SK-N-MC (cell line): ENCODE measurements at places on chromosomes 13 and 19.

GRCh38 chr19:6056801-6057650 lies 53.3 kb downstream of the RFX2 start:
- no peak for DNase-seq

- no peak for DNase-seq
Measured at GRCh38 chr19:45995715-45996385, 583 bp downstream of the CCDC61 start.

DNA sequence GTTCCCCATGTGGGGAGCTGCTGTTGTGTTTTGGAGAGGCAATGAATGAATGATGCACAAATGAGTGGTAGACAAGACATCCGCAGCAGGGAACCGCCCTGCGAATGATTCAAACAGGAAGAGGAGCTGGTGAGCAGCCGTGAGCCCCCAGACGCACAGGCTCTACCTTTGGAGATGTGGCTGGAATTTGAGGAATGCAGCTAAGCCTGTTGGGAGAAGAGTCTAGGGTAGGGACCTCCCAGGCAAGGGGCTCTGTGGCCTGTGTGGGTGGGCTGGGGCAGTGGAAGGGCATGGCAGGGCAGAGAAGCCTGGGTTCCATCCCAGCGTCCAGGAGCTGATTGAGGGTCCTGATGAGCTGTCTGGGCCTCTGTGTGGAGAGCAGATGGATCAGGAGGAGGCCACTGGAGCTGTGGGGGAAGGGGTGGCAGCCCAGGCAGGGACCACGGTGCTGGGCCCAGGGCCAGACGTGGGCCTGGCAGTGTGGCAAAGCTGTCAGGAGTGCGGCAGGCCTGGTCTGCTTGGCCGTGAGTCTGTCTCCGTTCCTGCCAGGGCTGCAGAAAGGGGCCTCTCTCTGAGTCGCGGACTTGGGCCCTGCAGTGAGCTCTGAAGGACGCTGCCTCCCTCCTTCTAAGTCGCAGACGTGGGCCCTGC lies 41.8 kb upstream of the DCUN1D2 start:
- no peak for DNase-seq

DNA sequence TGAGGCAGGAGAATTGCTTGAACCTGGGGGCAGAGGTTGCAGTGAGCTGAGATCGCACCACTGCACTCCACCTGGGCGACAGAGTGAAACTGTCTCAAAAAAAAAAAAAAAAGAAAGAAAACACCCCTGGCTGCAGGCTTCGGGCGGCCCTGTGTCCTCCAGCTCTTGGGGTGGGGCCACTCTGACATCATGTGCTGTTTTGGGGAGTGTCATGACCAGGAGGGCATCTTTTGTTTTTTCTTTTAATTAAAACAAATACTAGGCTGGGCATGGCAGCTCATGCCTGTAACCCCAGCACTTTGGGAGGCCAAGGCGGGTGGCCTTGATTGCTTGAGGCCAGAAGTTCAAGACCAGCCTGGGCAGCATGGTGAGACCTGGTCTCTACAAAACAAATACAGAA lies 52.1 kb downstream of the KDM4B start:
- no peak for DNase-seq

- DNase-seq: no peak
Measured at GRCh38 chr13:56735537-56735942, 405.2 kb upstream of the PRR20A start.

DNA sequence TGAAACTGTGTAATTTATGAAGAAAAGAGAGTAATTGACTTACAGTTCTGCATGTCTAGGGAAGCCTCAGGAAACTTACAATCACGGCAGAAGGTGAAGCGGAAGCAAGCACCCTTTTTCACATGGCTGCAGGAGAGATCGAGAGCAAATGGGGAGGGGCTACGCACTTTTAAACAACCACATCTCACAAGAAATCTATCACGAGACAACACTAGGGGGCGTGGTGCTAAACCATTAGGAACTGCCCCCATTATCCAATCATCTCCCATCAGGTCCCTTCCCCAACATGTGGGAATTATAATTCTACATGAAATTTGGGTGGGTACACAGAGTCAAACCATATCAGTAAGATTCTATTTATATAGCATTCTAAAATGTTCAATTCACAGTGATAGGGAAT lies 114.8 kb upstream of the TRPC4 start:
- no peak for DNase-seq

- DNase-seq: no peak
Measured at GRCh38 chr13:88417801-88418200, 746.6 kb downstream of the SLITRK5 start.

DNA sequence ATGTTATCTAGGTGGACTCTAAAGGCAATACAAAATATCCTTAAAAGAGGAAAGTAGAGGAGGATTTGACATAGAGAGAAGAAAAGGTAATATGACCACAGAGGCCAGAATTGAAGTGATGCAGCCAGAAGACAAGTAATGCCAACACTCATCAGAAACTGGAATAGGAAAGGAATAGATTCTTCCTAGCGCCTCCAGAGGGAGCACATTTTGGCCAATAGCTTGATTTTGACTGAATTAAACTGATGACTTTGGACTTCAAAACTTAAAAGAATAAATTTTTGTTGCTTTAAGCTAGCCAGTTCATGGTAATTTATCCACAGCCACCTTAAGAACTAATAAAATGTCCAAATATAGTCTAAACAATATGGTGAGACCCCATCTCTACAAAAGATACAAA lies 1921.9 kb downstream of the OLFM4 start:
- DNase-seq: no peak

DNA sequence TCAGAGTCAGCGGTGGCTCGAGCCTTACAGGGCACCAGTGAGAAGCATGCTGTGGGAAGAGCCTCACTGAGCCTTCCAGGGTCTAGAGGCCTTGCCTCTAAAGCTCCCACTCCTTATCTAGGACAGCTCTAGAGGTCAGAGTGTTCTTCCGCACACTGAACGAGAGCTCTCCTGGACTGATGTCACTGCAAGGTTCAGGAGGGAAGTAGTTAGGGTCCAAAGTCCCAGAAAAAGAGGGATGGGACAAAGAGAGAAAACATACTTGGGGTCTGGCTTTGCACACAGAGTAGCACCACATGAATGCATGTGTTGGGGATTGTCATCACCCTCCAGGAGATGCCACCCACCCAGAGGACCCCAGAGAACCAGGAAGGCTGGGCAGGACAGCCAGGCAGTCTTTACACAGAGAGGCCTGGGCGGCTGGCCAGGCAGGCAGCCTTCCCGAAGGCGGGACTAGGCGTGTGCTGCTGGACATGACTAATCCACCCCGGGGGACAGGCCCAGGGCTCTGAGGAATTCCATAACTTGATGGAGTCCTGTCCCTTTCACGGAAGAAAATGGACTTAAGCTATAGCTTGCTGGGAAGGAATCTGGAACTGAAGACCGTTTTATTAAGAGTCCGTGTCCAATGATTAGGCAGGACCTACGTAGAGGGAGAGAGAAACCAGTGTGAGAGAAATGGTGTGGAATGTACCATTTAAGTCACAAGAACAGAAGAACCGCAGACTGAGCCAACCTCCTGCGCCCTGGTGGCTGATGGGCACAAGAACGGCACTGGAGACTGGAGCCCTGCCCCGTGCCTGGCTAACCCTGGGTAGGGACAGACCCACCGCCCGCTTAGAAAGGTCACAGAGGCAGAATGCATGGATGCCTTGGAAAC lies 16.6 kb upstream of the EPHX3 start:
- DNase-seq: no peak

GRCh38 chr19:3708207-3708931 lies at the start of gene TJP3:
Gene TJP3 (plus strand): TSS chr19:3708384. CDS start chr19:3728433, 20,049 bp downstream.
- DNase-seq: no peak

DNA sequence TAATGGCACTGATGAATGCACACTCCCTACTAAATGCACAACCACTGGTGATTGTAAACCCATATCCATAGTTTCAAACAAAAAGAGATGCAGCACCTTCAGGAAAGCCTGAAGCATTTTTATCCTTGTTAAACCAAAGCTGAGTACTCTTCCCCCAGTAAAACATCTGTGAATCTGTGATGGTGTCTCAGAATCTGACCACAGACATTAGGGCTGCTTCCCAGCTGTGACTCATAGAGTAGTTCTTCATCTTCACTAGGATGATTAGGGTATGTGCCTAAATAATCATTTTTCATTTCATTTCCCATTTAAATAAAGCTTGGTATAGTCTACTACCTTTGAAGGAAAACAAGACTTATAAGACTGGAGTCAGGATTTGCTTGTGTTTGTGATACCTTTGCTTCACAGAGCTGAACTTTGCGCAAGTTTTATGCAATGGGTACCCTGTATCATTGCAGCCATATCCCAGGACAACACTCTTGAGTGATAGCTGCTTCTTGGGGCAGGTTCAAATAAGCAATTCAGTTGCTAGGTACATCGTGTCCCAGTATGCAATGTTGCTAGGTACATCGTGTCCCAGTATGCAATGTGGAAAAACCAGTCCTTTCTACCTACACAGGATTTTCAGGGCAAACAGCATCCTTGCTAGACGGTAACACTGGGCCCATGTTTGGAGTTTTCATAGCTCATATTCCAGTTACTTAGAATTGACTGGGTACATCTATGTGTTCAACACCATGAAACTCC lies 277.1 kb downstream of the IRS2 start:
- no peak for DNase-seq

DNA sequence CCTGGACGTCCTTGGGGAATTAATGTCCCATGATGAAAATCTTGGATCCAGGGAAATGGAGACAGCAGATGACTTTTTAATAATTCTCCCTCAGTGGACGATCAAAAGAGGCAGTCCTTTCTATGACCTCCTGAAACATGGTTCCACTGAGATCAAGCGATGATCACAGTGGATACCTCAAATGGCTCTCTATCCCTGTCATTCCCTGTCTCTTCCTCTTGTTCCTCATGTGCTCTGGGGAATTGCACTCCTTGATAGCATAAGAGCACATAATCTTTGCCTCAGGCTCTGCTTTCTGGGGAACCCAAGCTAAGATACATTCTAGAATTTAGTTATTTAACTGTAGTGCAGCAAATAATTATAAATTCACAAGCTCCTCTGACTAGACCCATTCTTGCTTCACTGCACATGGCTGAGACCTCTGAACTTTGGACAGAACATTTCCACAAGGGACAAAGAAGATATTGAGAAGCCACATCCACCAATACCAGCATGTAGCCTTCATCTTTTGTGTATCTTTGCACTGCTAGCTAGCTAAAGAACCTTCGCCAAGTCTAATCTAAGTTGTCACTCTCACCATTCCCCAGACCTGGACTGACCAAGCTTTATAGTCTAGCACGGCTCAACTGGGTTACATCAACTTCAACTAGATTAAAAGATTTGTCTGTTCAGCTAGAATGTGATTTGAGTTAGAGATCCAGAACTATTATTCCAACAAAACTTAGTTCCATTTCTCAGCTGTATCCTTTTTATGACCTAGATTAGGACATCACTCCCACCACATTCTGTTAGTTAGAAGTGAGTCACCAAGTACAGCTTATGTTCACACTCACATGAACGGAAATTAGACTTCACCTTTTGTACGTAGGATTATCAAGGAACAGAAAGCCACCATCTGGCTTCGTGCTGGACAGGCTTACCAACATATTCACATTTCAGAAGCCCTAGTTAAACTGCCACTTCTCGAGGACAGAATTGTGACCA lies 142.7 kb downstream of the SUCLA2 start:
- DNase-seq: no peak

DNA sequence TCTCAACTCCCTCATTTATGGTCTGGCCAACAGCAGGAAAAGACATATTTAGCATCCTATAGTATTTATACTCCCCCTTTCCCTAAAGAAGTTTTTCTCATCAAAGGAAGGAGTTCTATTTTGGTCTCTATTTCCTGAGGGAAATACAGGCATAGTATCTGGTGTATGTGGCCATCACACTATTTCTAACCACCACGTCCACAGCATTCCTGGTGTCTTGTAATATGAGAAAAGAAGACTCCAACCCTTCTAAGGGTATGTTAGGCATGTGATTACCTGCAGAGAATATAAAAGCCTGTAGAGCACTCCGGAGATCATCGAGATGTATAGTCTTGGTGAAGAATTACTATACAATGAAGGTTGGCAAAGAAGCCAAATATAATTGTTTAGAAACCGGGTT lies 137.4 kb downstream of the VWA8 start:
- no peak for DNase-seq

DNA sequence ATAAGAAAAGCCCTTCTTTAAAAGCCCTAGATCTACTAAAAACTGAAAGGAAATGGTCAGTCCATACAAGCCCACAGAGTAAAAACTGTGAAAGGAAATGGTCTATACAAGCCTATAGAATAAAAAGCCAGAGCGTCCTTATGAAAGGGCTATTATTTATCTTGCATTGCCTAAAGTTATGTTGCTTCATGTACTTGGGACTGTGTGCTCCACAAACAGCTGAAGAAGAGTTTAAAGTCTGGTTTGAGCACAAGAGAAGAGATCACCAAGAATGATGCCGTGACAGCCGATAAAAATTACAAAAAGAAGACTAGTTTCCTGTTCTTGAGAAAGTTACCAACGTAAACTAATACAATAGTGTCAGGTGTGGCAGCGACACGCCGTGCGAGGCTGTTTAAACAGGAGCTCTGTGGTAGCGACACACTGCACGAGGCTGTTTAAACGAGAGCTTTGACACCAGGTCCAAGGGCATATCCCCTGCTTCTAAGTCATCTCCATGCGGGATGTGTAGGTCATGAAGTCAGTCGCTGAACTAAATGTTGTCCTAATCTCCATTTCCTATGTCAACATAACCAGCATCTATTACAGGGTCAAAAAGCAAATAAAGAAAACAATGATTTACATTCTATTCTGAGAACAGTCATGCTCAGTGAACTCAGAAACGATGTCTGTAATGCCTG lies 24.9 kb downstream of the PCID2 start:
- no peak for DNase-seq

DNA sequence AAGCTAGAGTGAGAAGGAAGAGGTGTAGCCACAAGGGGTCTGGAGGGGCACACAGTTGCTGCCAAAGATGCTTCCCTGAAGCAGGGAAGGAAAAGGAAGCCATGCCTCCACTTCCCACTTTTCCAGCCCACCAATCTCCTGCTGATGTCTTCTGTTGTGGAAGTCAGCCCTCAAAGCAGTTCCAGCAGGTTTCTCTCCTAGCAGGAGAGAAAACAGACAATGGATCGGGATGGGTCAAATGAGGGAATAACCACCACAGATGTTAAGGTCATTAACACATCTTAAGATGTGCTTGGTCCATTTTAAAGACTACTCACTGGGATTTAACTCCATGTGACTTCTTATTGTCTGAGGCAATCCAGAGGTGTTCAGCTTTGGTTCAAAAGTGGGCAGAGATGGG lies 284.1 kb upstream of the SOX21 start:
- DNase-seq: no peak

- DNase-seq: no peak
Measured at GRCh38 chr19:28301961-28302360, 911.0 kb downstream of the UQCRFS1 start.
